ENCODE measurements at places on chromosomes 4 and X.

- no peak for DNase-seq
Observed at GRCh38 chrX:43553257-43553656, 102.8 kb upstream of the MAOA start.

DNA sequence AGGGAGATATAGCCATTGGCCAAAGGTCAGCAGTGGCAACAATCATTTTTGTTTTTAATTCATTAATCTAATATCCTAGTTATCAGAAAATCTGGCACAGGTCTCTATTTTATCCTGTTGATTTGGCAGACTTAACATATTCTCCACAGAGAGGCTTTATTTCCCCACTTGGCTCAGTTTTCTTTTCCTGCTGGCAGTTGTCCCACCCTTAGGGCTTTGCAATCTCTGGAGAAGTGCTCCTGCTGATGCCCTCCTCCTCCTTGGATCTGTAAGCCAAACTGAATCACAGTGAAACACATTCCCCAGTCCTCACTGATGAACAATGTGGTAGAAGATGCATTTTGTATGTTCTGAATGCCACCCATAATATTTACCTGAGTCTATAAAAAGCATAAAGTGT lies 889.7 kb downstream of the PDHA2 start:
- DNase-seq: no peak

- no peak for DNase-seq
Observed at GRCh38 chrX:153527208-153527607, 9.8 kb downstream of the ATP2B3 start.

GRCh38 chr4:39565878-39566600 lies 38.8 kb upstream of the UGDH start:
- no peak for DNase-seq

DNA sequence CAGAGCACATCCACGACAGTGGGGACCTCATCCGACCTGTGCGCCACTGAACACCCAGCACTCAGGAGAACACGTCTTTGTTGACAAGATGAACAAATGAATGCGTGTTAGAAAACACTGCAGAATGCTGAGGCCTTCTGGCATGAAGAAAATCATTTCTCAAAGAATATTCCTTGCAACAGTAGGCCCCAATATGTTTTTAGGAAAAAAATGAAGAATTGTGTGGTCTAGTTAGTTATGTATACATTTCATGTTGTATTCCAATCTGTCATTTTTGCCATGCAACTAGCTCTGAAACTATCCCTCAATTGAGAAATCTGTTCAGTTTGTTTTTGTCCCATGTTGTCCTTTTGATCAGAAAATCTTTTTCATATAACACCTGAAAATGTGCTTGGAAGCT lies 77.4 kb upstream of the MAD2L1 start:
- DNase-seq: no peak

DNA sequence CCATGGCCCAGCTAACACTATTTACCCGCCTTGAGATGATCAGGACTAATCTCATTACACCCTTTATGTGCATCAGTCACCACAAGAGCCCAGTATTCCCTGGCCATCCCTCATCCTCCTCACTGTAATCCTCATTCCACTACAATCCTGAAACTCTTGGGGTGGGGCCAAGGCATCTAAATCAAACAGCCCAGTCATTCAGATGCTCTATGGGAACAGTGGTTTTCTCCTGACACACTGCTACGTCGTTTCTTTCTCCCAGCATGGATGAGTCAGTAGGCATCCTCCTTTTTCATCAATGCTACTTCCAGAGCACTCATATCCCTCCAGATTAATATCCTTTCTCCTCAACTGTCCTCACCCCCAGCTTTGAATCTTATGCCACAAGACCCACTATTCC lies 5.6 kb downstream of the SDAD1 start:
- DNase-seq: no peak

GRCh38 chr4:86159216-86159615 lies 200.6 kb downstream of the MAPK10 start:
- DNase-seq: no peak

DNA sequence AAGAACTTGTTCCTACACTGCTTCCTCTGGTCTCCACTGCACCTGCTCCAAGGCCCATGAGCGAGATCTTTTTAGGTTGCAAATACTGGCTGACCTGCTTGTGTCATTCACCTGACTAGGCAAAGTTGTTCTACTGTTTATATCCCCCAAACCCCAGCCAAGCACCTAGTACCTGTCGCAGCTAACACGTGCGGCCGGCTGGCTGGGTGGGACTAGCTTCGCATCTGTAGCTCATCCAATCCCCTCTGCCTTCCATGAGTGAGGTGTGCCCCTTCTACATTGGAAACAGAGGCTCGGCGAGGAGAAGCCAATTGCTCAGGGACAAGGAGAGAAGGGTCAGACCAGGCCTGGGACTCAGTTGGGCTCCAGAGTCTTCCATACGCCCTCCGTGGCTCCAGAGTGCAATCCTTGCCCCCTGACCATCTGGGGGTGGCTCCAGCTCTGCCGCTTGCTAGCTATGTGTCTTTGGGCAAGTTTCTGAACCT lies 86.5 kb downstream of the WFS1 start:
- no peak for DNase-seq

DNA sequence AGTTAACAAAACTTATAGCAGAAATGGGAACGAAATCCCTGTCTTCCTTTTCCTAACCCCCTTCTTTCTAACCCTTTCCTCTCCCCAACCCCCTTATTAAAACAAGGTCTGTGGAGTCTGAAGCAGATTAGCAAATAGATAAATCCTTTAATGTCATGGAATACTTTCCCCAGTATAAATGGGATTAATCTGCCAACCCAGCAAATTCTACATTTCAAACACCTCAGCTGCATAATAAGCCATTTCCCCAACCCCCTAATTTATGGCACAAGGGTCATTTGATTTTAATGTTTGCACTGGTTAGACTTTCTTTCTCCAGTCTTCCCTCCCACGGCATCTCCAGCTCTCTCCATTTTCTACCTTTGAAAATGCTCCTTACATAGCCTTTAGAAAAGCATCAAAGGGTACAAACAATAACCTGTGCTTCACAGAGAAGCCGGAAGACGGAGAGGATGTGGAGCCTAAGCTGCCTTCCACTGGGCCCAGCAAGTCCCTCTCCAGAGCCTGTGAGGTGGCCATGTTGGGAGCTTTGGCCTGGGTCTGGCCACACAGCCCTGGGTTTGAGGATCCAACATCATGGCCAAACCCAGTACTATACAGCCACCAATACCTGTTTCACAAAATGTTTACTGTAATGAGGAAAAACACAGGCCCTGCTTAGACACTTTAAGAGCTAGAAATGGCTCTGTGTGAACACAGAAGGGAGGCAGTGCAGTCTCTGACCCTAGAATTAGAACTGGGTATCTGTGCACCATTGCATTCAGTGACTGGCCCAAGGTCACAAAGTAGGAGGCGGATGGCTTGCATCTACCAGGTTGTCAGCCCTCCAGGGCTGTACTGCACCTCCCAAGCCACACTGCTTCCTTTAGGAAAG lies 56.9 kb upstream of the SPRY1 start:
- no peak for DNase-seq

GRCh38 chr4:102734591-102735385 lies 26.0 kb downstream of the MANBA start:
- DNase-seq: no peak

- DNase-seq: no peak
Observed at GRCh38 chrX:44314808-44315207, 28.7 kb downstream of the EFHC2 start.

DNA sequence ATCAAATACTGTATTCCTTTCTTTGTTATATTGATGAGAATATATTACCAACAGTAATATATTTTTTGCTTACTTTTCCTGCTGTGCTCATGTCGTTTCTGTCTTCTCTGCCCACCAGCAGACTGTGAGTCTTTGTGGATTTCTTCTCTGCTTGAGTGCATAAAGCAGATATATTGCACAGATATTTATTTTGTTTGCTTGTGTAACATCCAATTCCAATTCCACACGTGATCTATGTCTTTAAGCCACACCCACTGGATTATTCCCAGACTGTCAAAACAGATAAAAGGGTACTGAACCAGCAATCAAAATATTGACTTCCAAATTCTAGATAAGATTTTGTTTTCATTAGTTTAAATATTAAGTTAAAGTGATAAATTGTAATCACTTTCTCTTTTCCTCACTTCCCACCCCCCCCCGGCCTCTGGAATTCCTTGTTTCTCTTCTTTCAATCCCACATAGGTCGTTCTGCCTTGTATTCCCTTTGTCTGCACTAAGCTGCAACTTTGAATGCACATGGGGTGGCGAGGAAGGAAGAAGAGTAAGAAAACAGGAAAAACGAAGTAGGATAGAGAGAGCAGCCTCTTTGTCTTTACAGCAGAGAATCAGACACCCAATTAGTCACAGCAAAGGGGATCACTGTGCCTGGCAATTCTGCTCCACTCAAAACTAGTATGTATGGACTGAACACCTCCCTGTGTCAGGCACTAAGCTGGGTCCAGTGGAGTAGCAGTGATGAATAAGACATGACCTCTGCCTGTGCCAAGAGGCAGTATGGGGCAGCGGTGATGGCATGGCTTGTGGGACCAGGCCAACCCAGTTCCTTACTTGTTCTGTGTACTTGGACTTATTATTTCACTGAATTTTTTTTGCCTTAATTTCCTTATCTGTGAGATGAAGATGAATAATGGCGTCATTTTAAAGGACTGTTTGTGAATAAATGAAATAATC lies at the start of gene ADH1B:
TSS of gene ADH1B (minus strand) at position 161 of the 951 bp plus-strand sequence. CDS start at position 91, 70 bp downstream.
- DNase-seq: no peak

- DNase-seq: no peak
Observed at GRCh38 chr4:10245751-10246150, 129.2 kb upstream of the WDR1 start.

- DNase-seq: no peak
Observed at GRCh38 chr4:145351922-145352321, 129.7 kb upstream of the SMAD1 start.

DNA sequence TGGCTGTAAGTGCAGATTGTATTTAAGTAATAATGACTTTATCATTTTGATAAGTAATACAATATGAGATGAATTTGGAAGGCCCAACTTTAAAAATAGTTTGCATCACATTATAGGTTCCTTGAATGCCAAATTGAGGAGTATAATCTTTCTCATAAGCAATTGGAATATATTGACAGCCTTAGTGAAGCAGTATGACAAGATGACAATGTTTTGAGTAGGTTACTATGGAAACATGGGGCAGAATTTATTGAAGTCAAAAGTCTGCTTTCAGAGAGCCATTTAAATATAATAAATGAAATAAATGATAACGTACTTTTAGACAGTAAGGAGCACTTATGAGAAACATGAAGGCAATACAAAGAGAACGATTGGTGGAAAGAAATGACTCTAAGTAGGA lies 776.4 kb downstream of the TECRL start:
- no peak for DNase-seq

DNA sequence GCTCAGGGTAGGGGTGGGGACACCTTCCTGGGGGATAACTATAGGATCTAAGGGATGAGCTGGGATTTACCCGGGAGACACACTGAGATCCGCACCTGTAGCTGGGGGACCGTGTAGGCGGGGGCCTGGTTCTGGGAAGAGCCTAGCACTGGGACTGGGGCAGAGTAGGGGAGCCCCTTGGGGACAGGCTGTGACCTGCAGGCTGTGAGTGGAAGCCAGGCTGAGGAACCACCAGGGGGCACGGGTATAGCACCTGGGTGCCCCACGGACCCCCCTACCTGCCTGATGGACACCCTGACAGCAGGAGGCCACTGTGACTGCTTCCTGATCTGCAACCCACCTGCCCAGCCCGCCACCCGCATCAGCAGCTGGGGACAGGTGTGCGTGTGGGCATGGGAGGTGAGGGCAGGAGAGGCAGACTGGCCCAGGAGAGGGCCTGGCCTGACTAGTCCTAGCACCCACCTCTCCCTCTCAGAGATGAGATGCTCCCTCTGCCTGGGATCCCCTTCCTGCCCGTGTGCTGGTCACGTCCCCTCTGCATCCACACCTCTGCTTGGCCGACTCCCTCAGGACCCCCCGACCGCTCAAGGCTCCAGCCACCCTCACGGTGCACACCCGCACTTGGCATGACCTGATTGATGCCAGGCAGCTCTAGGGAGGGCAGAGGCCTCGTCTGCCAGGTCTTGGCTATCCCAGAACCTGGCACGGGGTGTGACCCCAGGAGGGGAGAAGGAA lies 94.2 kb upstream of the NKX1-1 start:
- no peak for DNase-seq

All from NCI-H2029 (cell line).